ENCODE measurements at places on chromosomes 7 and 10.

DNA sequence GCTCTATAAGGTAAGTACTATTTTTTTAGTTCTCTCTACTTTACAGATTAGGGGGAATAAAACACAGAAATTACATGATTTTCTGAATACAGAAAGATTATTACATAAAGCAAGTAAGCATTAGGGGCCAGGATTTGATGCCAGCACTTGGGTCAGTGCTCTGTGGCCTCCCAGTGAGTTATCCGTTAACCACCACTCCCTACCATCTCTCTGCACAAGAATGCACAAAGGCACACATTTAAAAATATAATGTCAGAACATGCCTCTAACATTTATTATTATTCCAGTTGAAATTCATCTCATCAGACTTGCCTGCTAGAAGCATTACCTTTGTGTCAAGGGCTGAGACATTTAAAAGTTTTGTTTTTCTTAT, 59.0 kb downstream of the MET start:
- no peak for DNase-seq

DNA sequence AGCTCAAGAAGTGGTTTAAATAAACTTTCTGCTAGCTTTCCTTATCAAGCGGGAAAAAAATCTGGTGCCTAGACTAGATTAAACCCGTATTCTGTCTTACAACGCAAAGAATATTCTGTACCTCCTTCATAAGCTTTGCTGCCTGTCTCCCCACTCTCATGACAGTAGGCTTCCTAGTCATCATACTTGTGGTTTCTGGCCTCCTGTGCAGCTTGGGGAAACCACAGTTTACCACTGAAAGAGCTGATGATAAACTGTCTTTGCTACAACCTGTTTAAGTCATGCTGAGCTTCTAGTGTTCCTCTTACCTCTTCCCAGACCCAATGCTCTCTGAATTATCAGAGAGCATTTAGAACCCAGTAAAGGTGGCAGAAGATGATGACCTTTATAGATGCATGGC, 55.0 kb downstream of the PODXL start:
- DNase-seq: no peak

GRCh38 chr7:153934048-153934447, 118.2 kb upstream of the DPP6 start:
- DNase-seq: no peak

DNA sequence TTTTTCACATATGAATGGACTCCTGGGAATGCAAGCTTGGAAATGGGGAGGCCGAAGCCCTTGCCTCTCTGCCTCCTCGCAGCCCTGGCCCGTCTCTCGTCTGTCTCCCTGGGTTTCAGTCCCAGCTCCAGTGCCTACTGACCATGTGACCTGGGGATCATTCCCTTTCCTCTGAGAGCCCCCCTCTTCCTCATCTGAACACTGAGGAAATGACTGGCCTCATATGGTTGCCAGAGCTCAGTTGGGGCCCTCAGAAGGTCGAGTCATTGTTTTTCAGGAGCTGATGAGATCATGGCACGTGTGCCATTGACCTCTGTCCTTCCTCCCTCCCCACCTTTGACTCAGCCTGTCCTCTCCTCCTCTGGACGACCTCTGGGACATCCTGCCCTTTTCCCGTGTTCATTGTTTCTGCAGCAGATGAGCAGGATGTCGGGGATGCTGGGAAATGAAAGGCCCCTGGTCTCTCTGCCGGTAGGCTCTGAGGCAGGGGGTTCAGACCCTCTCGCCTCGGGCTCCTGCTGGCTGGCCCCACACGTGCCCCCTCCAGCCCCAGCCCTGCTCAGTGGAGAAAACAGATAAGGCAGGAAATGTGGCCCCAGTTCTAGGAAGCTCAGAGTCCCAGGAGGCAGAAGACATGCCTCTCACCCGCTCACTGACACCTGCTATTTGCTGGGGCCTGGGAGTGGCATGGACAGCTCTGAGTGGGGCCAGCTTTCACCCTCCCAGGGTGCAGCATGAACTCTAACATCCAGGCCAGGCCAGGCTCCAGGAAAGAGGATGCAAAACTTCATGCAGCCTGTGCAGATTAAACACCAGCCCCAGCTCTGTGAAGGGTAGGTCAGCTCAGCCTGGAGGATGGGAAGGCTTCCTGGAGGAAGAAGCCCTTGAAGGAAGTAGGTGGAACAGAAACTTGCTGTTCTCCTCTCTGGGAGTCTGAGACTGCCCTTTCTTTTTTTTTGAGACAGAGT, 8.3 kb upstream of the PPP1R35 start:
- DNase-seq: no peak

DNA sequence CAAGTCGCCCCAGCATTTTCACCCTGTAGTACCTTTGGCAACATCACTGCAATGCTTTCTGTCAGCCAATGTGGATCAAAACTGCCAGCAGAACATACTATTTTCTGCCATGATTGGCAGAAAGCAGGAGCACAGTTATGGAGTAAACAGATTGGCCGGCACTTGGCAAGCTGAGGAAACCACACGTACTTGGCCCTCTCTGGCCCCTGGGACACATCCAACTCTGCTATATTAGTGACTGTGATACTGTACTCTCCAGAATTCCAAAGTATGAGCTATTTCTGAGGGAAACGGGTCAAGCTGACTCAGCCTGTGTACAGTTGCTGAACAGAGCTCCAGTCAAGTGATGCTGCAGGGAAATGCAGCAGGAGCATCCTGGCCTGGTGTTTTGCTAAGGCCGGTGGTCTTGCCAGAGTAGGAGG, 39.8 kb upstream of the LANCL2 start:
- no peak for DNase-seq

DNA sequence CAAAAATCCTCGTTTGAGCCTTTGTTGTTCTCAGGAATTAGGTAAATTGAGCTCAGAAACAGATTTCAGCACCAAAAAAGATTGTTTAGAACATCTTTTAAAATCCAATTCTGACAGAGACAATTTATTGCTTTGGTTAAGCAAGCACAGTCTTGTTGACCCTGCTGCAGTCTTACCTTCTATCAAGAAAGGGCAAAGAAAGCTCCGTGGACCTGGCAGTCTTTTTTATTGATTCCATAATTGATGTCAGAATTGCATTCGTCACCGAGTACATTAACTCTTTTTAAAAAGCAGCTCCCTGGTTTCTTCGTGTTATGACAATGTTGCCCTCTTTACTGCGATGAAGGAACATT, 334.8 kb downstream of the FGFR2 start:
- DNase-seq: no peak

DNA sequence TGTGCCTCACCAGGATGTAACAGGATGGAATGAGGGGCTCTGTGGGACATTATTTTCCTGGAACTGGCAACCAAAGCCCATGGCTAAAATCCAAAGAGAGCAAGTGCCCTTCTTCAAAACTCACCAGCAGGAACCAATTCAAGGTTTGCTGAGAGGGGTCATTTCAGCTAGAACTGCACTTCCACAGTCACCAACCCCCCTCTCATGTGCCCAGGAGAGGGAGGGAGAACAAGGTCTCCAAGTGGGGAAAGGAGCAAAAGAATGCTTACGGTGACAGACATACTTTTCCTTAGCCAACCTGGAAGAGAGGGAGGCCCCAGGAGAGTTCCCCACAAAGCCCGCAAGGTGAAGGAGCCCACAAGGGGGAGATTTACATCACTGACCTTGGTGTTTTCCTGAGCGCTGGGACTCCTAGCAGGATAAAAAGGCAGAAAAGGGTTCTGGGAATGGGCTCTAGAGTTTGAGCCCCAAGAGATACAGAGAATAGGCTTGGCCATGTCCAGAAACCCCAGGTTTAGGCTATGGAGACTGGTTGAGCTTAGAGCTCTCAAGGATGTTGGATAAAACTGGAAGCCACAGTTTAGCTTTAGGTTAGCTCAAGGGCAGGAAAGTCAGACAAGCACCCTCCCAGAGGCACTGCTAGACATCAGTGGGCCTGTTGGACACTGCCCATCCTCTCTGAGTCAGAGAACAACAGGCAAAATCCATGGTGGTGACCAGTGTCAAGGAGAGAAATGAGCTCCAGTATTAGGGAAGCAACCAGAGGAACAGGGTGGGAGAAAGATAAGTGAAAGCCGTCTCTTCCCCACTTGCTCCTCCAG, 63.9 kb upstream of the GHITM start:
- DNase-seq: no peak

DNA sequence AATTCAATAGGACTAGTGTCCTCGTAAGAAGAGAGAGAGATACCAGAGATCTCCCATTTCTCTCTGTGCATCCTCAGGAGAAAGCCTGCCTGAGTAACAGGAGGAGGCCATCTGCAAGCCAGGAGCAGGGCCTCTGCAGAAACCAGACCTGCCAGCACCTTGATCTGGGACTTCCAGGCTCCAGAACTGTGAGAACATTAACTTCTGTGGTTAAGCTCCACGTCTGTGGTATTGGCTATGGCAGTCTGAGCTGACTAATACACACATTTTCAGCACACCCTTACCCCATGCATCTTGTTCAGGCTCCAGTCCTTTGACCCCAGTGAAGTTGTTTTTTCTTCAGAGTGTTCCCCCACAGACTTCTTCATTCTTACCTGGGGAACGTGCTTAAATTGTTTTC, 3.1 kb upstream of the CRTAC1 start:
- no peak for DNase-seq

DNA sequence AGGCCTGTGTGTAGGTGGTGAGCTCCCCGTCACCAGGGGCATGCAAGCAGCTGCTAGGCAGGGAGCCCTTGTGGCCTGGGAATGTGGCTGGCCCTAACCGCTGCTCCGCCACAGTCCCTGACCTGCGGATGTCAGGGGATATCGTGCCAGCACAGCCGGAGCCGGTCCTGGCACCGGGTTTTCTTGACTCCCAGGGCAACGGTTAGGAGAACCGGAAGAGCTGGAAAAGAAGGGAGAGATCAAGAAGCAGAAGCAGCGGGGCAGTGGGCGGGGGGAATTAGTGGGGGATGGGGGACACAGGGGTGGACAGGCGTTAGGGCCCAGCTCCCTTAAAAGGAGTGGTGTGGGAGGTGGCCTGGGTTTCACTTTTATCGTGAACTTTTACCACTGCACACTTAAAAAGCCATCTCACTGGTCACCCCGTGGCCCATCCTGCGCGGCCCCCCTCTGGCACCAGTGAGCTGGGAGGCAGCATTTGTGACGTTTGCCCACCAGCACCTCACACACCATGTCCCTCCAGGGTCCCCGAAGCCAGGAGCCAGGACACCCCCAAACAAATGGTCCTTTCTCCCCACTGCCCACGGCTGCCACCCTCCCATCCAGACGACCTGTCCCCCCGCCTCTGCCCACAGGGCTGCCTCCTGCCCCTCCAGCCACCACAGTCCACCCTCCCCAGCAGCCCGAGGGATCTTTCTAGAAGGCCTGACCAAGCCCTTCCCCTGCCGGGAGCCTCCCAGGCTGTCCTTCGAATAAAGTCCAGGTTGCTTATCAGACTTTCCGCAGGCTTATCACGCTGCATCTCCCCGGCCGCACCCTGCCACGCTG, 1.8 kb upstream of the MICALL2 start:
- DNase-seq: no peak

GRCh38 chr10:33381451-33382215, 47.2 kb upstream of the NRP1 start:
- DNase-seq: no peak

GRCh38 chr7:116752305-116753074, 80.5 kb downstream of the MET start:
- no peak for DNase-seq

- no peak for DNase-seq
Measured at GRCh38 chr7:11427686-11428273, 404.2 kb downstream of the THSD7A start.

- no peak for DNase-seq
Measured at GRCh38 chr7:3164380-3164792, 120.7 kb upstream of the CARD11 start.

DNA sequence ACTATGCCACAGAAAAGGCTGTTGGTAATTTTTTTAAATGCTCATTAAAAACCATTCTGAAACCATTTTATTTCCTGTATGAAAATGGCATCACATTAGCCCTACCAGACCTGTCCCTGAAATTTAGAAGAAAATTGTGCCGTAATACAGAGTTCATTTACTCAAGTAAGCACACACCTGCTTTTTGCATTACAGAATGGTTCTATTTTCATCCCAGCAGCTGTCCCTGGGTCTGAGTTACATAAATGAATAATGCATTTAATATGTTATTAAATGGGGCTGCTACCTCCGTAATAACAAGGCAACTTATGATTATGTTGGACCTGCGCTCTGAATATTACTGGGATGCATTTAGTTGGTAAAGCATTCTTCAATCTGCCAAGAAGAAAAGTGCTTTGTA, 508.9 kb downstream of the SORCS1 start:
- DNase-seq: no peak

DNA sequence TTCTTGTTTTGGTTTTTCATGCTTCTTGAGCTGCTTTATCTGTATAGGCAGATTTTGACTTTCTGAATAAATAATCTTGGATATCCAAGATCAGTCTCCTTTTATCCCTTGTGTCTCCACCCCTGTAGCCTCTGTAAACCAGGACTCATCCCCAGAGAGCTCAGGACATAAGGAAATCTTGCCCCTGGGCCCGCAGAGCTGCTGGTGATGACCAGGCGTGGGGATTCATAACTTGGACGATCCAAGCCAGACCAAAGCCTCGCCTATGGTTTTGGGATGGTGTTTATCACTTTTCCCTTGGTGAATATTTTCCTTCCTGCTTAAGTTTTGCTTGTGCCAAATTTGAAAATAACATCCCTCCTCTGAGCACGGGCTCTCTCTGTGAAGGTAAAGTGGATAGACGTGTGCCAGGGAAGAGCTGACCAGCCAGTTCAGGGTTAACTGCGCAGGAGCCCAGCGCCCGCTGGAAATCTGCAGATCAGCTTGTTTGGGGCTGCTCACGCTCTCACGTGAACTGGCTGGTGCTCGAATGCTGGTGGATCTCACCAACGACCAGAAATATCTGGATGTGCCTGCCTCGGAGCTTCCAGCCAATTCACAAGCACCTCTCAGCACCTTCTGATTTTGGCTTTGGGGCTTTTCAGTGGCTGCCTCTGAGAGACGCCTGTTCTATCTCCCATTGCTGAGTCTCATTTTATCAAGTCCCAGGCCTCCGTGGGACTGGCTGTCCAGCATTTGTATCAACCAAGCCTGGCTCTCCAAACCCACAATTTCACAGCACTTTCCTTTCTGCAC, 132.1 kb upstream of the BTBD16 start:
- no peak for DNase-seq

DNA sequence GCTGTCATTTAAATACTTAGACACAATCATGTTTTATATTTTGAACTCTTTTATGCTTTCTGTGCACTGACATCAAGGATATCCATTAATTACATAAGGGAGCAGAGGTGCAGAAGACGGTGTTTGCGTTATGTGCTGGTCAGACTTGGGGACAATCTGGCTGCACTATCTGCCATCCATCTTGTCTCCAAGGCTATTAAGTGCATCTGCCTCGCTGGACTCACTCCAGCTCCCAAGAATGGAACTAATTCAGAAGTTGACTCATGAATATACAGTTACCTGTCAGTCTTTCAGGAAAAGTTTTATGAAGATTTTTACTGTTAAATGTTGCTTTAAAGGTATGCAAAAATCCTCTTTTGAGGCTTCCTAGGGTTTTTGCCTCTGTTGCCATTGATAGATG, 391.0 kb downstream of the SUGCT start:
- DNase-seq: no peak

- no peak for DNase-seq
Measured at GRCh38 chr7:159179241-159179640, 34.6 kb upstream of the VIPR2 start.

Data from stimulated activated CD4-positive, alpha-beta T cell treated with anti-CD3 and anti-CD28 coated beads, Interleukin-4, amount 100 ng/mL, for 1 hour (primary cell).